ENCODE measurements at places on chromosomes 2 and 18.

DNA sequence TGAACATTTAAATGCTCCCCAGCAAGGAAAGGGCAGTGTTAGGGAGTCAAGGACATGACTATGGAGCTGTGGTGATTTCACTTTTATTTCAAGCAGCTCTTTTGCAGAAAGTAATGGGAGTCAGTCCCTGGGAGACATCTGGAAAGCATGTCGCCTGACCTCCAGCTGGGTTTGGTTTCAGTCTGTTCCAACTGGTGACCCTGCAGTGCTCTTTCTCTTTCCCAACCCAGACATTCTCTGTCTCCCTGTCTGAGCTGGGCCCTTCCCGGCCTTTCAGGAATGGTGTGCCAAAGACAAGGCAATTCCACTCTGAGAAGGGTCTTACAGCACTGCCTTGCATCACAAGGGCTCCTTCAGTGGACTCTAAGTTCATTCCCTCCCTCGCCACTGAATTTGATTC, 323.2 kb downstream of the OSR1 start:
- DNase-seq = no peak

DNA sequence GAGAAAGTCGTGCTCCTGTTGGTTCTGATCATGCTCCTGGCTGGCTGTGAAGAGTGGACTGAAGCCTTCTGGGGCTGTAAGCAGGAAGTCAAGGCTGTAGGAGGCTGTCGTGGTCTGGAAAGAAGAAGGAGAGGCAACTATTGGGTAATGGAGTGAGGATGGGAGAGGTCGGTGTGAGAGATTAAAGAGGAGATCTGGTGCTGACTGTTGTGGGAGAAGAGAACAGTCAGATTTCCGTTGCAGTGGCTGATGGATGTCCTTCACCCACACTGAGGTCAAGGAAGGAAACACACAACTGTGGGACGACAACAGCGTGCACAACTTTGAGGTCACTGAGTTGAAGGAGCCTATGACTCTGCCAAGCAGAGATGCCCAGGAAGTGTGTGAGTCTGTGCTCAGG, 2.8 kb upstream of the PSMD1 start:
- no peak for DNase-seq

DNA sequence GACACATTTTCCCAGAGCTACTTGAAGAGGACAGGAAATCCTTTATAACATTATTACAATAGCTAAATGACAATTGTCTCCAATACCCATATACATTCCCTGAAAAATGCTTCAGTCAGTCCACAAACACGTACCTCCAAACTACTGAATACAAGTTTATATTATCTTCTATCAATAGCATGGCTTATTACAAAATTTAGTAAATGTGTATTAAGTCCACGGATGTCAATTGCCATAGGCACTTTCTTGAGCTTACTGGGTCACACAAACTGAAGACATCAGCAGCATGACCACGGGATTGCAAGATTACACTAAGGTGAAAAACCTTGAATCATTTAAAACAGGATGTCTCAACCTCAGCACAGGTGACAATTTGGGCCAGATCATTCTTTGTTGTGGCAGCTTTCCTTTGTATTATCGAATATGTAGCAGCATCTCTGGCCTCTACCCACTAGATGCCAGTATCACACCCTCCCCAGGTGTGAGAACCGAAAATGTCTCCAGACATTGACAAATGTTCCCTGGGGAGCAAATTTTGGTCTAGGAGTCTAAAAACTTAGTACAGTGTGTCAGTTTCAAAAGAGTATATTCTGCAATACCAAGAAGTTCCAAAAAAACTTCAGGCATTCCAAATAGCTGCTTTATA, 1.4 kb downstream of the MBD2 start:
- peak; percentile 42 for DNase-seq

- no peak for DNase-seq
These were observed 56.3 kb downstream of the POMC start for GRCh38 chr2:25112113-25112512.

DNA sequence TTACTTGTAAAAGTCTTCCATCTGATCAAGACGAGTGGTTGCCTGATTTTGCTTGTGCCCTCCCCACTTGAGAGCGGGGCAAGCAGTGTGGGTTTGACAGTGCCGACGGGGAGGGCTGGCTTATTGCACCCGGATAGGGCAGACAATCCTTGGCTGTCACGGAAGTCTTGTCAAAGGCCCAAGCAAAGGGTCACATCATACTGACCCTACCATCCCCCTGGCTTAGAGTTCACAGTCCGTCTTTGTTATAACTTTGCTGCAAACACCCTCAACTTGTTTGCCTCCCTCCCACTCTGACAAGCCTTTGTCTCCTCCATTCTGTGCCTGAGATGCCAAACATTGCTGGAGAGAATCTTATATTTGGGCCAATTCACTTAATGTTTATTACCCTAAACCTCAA, 165.9 kb upstream of the MSH6 start:
- no peak for DNase-seq

GRCh38 chr2:195337597-195337996, 319.4 kb upstream of the SLC39A10 start:
- no peak for DNase-seq

- peak; percentile 85 for DNase-seq
These were observed 665 bp downstream of the MCM6 start for GRCh38 chr2:135875491-135876065.

GRCh38 chr18:57432751-57433400, 2.3 kb upstream of the ONECUT2 start:
- DNase-seq = no peak

DNA sequence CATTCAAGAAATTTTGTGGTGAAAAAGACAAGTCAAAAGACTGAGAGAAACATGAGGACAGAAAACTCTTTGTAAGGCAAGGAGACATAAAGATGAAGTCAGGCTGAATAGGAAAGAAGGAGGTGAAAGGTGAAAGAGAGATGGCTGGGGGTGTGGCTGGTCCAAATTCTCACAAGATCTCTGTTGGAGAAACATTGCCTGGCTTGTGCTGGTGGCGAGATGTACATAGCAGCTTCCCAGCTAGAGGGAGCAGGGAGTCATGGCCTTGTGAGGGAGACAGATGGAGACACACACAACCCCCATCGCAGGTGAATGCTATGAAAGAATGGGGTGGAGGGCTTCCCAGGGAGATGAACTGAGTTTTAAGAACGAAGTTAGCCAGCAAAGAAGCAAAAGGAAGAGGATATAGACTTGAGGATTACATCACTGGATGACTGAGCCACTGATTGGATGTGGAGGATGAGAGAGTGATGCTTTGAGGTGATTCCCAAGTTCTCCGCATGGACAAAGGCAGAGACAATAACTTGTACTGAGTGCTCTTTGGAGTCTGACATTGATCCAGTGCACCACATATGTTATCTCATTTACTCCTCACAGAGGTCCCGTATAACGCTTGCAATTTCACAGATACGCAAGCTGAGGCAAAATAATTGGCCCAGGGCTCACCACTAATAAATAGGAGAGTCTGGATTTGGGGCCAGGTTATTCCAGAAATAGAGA, 3.7 kb upstream of the EMX1 start:
- DNase-seq = no peak

DNA sequence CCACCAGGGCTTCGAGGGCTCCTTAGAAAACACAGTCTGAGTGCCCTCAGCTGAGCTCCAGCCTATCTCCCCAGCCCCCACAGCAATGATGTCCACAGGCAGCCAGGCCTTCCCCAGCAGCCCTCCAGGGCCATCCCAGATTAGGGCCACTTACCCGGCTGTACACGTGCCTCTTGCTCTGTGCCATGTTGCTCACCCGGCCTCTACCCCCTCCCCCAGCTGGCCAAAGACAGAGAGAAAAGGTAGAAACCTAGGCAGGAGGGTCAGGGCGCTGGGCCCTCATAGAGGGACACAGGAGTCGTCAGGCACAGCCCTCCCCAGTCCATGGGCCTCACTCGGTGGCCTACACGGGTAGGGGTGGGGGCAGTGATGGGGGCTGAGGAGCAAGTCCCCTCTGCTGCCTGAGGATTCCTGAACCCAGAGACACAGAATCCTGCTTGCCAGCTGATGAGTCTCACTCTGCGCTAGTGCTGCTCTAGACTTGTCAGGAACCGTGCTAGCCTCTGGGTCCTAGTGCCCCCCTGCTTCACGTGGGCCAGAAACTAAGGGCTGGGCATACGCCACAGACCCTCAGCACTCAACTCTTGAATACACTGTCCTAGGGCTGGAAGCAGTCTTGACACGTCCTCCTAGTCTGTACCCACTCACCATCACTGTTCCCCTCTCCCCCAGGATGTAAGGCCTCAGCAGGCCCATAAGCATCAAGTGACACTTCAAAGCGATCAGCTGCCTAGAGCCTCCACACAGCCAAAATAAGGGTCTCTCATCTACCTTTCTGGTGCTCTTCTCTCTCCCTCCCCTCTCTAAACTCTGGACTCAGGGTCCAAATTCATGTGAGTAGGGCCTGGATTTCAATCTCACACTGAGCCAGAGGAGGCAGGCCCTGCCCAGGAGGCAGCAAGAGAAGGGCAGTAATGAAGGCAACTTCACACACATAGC, at the start of gene DCTN1:
TSS of gene DCTN1 (minus strand) at position 461 of the 939 bp plus-strand sequence. CDS start at position 187, 274 bp downstream.
- DNase-seq = peak; percentile 29

- no peak for DNase-seq
These were observed 2.5 kb downstream of the GALNT5 start for GRCh38 chr2:157259960-157260359.

DNA sequence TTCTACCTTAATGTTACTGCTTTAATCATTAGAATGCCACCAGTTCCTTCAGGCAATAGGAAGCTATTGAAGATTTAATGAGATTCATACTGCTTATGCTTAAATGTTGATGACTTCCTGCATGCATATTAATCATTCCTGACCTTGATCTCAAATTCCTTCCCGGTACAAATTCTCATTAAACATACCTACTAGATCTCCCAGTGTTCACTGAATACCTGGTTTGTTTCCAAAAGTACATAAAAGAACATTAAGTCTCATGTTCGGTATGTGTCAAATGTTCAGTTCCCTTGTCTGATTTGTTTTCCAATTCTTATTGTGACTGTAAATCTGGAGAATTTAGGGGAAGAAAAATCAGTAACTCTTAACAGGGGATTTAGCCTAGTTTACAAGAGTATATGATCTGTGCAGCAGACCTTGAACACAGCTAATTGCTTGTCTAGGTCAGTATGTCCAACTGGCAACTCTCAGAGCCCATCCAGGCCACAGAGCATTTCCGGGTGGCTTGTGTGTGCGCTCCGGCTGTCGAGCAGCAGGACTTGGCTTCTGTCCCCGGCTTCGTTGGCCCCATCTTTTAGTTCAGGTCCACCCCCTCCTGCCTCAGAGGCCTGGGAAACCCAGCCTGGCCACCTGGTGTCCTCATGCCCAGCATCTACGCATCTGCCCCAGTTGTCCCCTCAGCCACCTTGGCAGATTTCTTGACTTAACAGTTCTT, 13.1 kb downstream of the METAP1D start:
- no peak for DNase-seq

GRCh38 chr18:47754311-47755101, 176.0 kb downstream of the SMAD2 start:
- peak; percentile 71 for DNase-seq

GRCh38 chr2:120419073-120419472, 73.1 kb downstream of the INHBB start:
- no peak for DNase-seq

DNA sequence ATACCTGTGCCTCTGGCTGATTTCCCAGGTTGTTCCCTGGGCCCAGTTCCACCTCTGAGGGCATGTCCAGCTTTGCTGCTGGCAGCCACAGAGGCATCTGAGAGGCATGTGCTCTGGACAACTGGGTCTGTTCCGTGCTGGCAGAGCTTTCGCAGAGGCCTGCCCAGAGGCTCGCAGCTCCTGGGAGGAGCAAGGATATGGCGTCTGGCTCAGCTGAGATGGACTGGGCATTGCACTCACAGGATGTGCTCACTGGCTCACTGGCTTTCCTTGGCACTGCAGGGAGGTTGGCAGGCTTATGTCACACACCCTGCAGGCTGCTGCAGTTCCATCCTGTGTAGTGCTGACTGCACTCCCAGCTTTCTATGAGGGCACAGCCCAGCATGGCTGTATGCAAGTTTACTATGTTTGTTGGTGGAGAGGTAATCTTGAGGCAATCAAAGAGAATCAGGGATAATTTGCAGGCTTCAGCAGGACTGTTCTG, 172.3 kb downstream of the PRKCE start:
- no peak for DNase-seq

GRCh38 chr2:40741532-40741931, 289.6 kb upstream of the SLC8A1 start:
- DNase-seq = no peak

GRCh38 chr18:3345885-3346284, 84.0 kb downstream of the MYL12B start:
- no peak for DNase-seq

- no peak for DNase-seq
These were observed 56.2 kb downstream of the COBLL1 start for GRCh38 chr2:164785457-164785856.

- DNase-seq = no peak
These were observed 19.3 kb downstream of the GAD1 start for GRCh38 chr2:170836027-170836426.

- DNase-seq = peak; percentile 64
These were observed 32.8 kb upstream of the ACKR3 start for GRCh38 chr2:236536727-236537398.

DNA sequence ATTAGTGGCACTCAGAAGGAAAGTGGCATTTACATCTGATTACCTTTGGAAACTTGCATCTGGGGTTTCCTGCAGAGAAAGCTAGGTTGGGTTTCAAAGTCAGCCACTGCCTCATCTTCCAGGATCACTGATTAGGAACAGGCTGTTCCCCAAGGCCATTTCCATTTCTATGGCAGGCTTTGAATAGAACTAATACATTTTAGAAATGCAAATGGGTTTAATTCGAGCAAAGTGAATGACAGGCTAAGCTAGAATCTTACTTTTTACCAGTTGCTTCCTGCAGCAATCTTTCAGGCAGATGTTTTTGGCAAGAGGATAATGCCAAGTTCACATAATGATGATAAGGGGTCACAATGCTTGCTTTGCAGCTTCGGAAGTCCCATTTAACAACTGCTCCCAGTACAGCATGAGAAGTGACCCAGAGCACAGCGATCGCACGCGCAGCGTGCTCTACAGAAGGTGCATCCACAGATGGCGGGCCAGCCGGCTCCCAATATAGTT, 336.7 kb downstream of the LPIN1 start:
- no peak for DNase-seq

DNA sequence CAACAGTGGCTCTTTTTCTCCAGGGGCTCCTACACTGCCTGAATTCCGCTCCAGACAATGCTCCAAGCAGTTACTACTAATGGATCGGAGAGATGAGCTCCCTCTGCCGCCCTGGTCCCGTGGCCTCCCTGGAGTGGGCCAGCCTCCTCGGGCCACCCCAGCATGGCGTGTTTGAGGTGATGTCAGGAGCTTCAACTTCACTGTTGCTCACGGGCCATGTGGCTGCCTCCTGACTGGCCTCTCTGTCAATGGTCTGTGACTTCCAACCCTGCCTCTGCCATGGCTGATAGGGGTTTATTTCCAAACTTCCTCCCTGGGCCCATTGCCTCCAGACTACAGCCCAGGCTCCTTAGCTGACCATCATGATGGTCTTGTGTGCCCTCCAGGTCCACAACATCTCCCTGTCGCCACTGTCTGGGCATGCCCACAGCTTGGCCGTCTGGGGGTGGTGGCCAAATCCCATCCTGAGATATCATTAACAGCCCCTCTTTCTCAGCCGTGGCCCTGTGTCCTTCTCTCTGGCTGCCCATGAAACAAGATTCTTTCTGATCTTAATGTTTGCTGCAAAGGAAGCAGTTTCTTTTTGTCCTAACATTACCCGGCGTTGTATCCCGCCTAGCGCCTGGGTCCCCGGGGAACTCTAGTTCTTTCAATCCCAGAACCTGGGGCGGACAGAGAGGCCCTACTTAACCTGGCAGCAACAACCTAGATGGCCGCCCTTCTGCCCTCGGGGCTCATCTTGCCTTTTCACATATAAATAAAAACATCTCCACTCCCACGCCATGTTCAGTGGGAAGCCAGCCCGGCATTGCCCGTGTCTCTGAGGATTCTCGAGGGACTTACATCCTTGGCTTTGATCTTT, 38.1 kb downstream of the ATOH8 start:
- DNase-seq = no peak

All from stimulated activated CD4-positive, alpha-beta T cell treated with anti-CD3 and anti-CD28 coated beads, Interleukin-15, amount 100 ng/mL, for 24 hours (primary cell).